ENCODE measurements at places on chromosomes 7 and 10.

- peak; percentile 45 for DNase-seq
These were observed 43.7 kb downstream of the CH25H start for GRCh38 chr10:89163265-89163995.

- peak; percentile 40 for DNase-seq
These were observed 412 bp downstream of the PIP4K2A start for GRCh38 chr10:22713853-22714478.

GRCh38 chr10:93255546-93255945 is 181.9 kb downstream of the CYP26A1 start:
- no peak for DNase-seq

GRCh38 chr10:117418121-117418520 is 42.9 kb upstream of the PDZD8 start:
- no peak for DNase-seq

DNA sequence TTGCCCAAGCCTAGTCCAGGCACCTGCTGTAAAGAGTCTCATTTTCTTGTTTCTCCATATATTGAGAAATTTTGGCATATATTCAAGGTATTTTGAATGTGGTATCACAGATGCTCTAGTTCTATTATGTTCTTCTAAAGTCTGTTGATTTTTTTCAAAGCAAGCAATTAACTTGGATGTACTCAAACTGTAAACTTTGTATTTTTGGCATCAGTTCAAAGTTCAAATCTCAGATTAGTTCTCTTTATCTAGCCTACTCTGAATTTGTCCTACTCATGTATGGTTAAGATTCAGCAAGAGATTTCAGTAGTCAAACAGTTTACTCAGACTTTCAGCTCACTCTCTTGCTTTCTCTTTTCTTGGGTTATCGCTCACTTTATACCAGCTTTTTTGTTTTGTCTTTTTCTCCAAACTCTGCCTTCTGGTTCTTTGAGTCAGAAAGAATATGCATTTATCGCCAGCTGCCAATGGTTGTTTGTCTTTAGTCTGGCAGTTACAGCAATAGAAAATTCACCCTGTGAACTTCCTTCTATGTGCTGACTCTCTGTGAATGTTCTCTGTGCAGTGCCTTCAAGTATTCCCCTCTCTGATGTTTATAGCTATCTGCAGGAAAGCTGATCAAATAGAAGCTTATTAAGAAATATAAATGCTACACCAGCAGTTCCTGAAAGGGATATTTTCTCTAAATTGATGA is 56.0 kb downstream of the ANKRD7 start:
- no peak for DNase-seq

DNA sequence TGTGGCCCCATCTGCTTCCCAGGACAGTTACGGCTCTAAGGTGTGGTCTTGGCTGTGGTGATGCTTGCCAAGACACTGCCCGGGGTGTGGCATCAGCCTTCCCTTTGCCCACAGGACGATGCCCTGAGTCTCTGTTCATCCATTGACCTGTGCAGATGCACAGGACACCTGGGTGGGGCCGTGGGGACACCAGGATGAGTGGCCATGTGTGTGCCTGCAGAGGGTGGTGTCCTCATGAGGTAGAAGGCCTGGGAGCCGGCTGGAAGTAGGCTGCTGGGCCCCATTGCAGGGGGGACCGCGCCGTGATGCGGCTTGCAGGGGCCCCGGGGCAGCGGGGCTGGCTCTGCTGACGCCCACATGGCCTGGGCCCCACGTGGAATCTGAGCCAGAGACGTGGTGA is 22.4 kb upstream of the PWWP2B start:
- DNase-seq = no peak

GRCh38 chr10:101216207-101217043 is 12.8 kb downstream of the LBX1 start:
- DNase-seq = no peak

- no peak for DNase-seq
These were observed 33.9 kb downstream of the STOX1 start for GRCh38 chr10:68861253-68861652.

DNA sequence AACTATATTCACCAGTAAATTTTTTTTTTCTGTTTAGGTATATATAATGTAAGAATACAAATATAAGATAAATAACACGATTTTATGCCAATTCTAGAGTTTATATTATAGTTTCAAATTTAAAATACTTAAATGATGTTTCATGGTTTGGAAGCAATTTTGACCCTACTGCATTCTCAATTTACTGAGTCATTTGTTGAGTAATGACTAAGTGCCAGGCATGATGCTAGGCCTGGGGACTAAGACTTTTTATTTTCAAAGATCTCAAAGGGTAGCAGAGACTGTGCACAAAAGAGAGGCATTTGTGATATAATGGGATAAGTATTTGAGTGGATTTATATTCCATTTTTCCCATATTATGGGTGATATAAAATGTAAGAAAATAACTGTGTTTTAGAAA is 78.9 kb upstream of the SMIM30 start:
- no peak for DNase-seq

DNA sequence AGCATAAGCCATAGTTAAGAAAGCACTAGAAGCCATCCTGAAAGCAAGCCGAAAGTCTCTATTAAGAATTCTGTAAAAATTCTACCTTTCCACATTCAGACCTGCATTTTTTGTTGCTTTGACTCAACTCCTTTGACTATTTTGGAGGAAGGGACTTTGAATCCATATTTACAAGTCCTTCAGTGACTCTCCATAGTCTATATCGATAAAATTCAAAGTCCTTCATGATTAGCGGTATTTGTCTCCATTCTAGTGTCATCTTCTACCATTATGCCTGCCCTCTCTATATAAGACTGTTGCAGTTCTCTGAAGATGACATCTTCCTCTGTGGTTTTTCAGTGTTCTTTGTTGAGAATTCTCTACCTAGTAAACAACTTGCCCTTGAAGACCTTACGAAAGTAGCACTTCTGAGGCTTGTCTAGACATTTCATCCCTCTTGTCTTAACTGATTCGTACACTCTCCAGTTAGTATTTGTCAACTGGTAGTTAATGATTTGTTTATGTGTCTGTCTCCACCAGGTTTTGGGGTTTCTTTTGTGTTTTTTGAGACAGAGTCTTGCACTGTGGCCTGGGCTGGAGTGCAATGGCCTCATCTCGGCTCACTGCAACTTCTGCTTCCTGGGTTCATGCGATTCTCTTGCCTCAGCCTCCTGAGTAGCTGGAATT is 1.7 kb downstream of the CCSER2 start:
- DNase-seq = peak; percentile 70

- no peak for DNase-seq
These were observed 108.8 kb upstream of the ZEB1 start for GRCh38 chr10:31210190-31210589.

DNA sequence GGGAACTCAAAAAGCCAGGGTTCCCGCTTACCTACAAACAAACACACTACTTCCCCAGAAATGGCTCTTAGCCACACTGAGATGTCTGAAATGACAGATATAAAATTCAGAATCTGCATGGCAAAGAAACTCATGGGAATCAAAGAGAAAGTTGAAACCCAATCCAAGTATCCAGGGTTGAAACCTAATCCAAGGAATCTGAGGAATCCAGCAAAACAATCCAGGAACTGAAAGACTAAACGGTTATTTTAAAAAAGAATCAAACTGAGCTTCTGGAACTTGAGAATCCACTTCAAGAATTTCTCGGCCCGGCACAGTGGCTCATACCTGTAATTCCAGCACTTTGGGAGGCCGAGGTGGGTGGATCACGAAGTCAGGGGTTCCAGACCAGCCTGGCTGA is 568.8 kb downstream of the POM121L12 start:
- no peak for DNase-seq
